ENCODE measurements at places on chromosomes 12 and 14. TPM values are rescaled to one million over a fixed set of nuclear protein-coding genes. Genes with fewer than 3 reads are reported as not detected.

DNA sequence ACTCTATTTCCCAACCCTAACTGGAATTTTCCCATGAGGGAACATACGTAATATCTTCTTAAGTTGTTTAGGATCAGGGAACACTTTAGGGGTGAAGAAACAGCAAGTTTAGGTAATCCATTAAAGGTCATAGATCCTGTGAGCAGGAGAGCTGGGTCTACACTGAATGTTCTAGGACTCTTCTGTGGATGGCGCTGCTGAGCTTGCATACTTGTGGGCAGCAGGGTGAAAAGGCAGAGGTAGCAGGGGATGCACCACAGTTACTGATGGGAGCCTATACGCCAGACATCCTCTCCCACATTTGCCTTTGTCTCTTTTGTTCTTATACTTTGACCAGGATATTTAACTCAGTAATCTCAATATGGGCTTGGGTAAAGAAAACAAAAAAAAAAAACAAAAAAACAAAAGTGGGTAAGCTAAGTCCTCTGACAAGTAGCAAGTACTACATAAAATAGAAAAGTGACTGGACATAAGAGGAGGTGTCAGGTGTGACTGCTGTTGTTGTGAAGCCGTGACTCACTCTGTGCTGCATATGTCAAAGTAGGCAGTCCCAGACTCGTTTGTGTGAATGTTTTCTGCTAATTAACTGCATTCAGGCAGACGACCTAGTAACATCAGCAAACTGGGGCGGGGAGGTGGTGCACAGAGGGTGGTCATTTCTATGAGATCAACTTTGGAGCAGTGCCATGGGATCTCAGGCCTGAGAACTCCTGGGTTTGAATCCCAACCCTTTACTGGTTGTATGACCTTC, 31.6 kb downstream of the NEUROD4 start:
- no peak for DNase-seq

The TMEM229B gene
- total RNA-seq, result 3.7 TPM

DNA sequence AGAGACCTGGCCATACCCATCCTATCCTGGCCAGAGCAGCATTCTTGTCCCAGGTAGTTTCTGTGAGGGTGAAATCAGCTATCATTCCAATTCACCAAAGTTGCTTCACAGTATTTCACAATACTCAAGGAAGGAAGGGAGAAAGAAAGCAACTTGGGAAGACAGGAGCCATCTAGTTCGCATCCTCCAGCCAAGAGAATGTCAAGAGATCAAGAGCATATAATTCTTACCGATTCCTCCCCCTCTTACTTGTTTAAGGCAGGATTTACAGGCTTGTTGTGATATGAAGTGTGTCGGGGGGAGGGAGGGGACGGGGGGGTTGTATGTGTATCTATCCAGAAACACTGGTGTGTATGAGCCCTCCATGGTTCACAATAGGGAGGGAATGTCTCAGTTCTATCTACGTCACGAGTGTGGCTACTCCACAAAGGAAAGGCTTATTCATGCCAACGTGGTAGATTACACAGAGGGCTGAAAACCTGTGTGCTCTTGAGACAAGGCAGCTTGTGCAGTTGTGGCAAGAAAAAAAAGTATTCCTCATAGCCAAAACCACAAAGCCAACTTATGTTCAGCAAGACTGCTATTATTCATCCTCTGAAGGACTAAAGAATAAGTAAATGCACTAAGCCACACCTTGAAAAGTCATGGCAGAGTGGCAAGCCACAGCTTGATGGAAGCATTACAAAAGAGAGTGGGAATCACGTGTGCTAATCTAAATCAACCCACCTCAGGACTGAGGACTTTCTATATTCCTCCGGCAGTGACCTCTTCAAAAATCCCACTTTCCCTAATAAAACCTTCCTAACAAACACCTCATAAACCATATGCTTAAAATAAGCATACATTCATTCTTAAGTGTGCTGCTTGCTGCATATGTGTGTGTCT, 35.0 kb downstream of the CORO1C start:
- no peak for DNase-seq

The MMP19 gene
- 21.2 TPM for total RNA-seq

DNA sequence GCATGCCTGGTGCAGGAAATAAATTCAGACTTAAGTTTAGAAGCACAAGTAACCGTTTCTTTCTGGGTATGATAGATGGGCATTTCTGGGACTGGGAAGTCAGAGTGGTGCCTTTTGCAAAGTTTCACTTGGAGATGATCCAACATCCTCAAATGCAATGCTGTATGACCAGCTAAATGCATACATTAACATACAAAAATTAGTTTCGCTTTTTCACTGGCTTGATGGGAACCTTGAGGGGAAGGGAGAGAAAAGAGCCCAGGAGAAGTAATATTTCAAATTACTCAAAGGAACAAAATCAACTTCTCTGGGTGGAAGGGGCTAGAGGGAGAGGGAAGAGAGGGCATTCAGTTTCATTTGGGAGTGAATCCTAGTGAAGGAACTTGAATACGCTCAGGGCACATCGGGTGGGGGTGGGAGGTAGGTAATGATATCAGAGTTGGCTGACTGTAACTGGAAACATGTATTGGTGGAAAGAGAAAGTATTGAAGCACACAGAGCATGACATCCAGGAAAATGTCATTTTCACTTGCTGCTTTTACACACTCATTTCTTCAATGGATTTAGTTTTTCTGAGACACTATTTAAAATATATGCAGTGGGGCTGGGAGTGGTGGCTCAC, 175.5 kb downstream of the PTPRO start:
- DNase-seq, result no peak

The FLRT2 gene
- total RNA-seq, result 39.2 TPM

The PLEKHH1 gene
- total RNA-seq, result 3.5 TPM

The TAMALIN gene
- total RNA-seq, result 36.3 TPM

DNA sequence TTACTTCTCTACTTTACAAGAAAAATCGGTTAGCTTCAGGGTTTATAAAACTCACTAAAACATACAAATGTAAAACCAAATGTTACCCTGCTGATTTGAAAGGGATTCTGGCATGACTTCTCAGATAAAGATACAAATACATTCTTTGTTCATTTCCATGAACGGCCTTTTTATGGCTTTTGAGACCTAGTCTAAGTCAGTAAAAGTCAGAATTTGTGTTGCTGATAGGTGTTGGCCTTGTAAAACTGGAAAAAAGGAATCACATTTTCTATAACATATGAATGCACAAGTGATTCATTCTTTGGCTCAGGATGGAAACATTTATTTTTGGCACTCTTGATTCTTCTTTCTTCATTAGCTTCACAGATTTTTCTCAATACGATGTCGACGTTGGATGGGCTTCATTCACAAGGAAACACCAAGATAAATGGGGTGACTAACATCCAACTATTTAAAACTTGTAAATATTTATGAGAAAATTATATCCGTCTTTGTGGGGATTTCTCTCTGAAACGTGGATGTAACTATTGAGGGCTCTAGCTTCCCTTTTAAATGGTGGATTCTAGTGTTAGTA, 27.0 kb upstream of the CPM start:
- no peak for DNase-seq

DNA sequence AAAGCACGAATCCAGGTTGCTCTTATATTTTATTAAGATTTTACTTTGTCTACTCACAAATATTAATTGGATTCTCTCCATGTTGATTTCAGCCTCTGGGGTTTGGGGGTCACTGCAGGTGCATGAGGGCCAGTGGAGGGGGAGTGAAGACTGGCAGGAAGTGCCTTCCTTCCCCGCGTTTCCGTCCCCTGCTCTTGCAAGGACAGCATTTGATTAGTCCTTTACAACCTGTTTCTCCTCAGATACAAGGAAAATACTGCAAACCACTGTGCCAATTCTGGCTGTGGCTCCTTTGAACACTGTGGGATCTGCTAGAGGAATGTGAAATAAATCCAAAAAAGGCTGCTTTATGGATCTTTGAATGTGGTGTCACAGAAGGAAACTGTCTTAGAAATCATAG, 291.8 kb downstream of the ETNK1 start:
- DNase-seq, result no peak

The MLXIP gene
- total RNA-seq, result 36.0 TPM

All from right cardiac atrium (tissue), 5 donors.